ENCODE measurements at places on chromosomes 6 and 20.
A peak's percentile ranks its signal among the peaks of the same experiment; 100 is the strongest.

- DNase-seq, result no peak
Measured at GRCh38 chr6:154932515-154933027, 62.5 kb upstream of the TIAM2 start.

- peak; percentile 42 for DNase-seq
Measured at GRCh38 chr6:34414999-34415858, 10.6 kb downstream of the RPS10 start.

DNA sequence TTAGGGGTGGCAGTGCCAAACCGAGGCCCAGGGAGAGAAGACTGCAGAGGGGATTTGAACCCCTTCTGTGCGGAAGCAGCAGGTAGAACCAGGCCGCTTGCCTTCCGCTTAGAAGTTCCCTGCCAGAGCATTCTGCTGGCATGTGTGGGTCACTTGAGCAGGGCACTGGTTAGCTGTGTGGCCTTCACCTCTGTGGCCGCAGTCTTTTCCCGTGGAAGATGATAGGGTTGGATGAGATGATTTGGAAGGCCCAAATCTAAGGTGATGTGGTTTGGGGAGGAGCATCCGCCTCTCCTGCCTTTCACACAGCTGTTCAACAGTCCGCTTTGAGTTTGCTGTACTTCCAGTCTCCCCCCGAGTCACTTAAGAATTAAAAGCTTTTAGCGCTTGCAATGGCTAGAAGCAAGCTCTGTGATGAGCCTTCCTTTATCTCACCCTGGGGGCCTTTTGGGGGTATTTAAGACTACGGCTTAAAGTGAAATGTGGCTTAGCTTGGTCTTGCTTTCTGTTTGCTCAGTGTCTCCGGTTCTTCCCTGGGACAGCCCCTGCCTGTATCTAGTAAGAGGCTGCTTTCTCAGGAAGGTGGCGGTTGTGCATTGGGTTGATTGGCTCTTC, 743 bp downstream of the CMTR1 start:
- DNase-seq, result peak; percentile 16

DNA sequence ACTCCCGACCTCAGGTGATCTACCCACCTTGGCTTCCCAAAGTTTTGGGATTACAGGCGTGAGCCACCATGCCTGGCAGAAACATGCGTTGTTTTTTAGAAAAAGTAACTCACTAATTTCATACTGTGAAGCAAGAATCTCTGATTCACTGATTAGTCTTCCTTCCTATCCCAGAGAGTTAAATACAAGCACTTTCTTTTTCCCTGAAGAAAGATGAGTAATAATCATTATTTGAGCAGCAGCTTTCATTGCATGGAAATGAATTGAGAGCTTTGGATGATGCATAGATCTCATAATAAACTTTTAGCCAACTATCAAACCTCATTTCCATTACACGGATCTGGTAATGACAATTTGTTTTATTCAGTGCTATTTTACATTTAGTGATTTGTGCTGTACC, 892.5 kb upstream of the EYS start:
- no peak for DNase-seq

GRCh38 chr6:140319209-140319608, 944.8 kb upstream of the CITED2 start:
- DNase-seq, result no peak
